ENCODE measurements at places on chromosomes 13 and 19.
A peak's percentile ranks its signal among the peaks of the same experiment; 100 is the strongest.

DNA sequence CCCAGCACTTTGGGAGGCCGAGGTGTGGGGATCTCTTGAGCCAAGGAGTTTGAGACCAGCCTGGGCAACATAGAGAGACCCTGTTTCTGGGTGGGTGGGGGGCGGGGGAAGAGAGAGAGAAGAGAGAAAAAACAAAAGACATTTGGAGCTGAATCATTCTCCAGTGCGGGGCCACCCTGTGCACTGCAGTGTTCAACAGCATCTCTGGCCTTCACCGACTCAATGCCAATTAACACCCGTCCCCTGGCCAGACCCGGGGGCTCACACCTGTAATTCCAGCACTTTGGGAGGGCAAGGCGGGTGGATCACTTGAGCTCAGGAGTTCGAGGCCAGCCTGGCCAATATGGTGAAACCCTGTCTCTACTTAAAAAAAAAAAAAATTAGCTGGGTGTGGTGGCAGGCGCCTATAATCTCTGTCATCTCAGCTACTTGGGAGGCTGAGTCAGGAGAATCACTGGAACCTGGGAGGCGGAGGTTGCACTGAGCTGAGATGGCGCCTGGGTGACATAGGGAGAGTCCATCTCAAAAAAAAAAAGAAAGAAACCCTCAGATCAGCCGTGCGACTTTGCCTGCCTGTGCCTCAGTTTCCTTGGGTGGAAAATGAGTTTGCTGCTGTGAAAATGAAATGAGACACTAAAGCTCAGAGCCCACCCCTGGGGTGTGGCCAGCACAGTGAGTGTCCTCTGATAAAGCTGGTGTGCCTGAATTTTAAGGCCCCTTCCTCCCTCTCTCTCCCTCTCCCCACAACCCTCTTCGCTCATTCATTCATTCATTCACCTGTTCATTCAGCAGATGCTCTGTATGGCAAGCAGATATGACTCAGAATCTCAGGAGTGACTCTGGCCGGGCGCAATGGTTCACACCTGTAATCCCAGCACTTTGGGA lies 6.4 kb downstream of the KLF2 start:
- no peak for DNase-seq

DNA sequence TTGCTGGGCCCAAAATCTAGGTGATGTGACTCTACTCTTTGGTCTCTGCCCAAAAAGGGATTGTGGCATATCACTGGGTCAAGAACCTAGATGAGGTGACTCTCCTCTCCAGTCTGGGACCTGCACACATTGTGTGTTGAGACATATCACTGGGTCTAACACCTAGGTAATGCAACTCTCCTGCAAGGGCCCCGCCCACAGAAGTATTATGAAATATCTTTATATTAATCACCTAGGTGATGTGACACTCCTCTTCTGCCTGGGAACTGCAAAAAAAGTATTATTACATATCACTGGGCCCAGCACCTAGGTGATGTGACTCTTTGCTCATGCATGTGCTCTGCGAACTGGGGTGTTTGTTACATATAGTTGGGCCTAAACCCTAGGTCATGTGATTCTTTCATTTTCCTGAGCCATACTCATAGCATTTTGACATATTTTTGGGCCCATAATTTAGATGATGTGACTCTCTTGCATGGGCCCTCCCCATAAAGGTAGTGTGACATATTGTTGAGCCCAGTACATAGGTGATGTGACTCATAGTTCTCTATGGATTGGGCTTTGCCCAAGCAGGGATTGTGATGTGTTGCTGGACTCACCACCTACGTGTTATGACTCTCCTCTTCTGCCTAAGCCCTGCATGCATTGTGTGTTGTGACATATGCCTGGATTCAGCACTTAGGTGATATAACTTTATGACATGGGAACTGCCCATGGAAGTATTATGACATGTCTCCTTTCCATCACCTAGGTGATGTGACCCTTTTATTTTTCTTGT lies 11.2 kb upstream of the ZNF681 start:
- no peak for DNase-seq

DNA sequence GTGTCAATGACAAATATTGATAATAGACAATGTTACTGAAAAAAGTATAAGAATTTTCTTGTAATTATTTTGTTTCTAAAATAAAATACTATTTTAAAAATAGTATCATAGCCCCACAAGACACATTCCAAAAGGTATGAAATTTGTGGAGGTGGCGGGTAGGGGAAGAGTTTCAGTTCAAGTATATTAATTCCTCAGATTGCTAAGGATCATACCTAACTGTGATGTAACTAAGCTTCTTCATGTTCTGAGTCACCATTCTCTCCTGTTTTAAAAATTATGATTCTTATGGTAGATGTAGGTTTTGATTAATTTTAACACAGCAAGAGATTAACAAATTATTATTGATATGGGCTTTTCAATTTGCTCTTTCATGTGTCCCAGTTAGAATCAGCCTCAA lies 61.3 kb downstream of the MYO16 start:
- no peak for DNase-seq

GRCh38 chr13:110089815-110090214 lies 217.1 kb downstream of the COL4A1 start:
- no peak for DNase-seq

DNA sequence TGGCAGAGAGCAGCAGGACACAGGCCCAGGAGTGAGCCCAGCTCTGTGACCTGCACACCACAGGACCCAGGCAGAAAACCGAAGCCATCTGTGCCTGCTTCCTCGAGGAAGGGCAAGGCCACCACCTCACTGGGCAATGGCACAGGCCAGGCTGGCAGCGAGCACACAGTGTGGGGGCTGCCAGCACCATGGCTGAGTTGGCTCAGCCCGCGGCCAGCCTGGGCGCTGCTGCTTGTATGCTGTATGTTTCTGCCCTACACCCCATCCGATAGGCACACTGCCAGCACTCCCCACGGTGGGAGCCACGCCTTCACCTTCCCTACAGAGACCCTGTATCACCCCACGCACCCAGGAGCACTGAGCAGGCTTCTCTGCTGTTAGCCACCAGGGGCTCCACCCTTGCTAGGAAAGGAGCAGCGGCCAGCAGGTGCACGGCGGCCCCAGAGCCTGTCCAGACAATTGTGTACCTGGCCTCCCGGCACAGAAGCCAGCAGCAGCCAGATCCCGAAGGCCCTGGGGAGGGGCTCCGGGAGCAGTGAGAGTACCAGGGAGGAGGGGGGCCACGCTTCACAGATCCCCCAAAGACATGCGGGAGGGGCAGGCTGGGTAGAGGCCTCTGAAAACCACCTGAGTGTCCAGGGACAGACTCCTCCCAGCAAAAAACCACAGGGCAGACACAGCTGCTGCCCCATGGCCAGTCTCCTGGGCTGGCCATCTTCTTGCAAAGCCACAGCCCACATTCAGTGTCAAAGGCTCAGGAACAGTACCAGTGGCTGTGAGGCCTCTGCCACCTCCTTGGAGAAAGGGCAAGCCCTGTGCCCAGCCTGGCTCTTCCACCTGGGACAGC lies 56.1 kb downstream of the MLLT1 start:
- peak; percentile 77 for DNase-seq

DNA sequence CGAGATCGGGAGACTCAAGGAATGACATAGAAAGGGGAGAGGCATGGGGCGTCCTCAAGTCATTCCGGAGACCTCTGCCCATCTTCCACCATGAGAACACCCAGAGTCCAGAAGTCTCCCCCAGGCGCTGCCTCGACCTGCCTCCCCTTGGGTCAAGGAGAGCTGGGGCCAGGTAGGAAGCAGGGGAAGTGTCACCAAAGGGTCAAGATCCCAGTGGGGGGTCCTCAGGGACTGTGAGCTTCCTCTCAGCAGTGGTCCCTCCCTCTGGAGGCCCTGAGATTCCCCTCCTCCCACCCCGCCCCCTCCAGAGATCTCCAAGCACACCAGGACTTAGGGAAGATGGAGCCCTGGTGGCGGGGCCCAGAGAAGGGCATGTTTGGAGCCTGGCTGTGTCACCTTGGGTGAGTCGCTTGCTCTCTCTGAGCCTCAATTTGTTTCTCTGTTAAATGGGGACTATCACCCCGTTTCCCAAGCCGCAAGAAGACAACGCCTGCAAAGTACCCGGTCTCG lies 919 bp downstream of the DACT3 start:
- DNase-seq = no peak

GRCh38 chr19:9881720-9882119 lies 46.6 kb downstream of the PIN1 start:
- DNase-seq = no peak

GRCh38 chr19:2129486-2129885 lies 21.9 kb downstream of the AP3D1 start:
- no peak for DNase-seq

- no peak for DNase-seq
Measured at GRCh38 chr19:4913996-4914735, 4.9 kb downstream of the UHRF1 start.

- no peak for DNase-seq
Measured at GRCh38 chr13:58051807-58052375, 420.3 kb downstream of the PCDH17 start.

- DNase-seq = no peak
Measured at GRCh38 chr13:106212386-106213010, 323.0 kb downstream of the EFNB2 start.

DNA sequence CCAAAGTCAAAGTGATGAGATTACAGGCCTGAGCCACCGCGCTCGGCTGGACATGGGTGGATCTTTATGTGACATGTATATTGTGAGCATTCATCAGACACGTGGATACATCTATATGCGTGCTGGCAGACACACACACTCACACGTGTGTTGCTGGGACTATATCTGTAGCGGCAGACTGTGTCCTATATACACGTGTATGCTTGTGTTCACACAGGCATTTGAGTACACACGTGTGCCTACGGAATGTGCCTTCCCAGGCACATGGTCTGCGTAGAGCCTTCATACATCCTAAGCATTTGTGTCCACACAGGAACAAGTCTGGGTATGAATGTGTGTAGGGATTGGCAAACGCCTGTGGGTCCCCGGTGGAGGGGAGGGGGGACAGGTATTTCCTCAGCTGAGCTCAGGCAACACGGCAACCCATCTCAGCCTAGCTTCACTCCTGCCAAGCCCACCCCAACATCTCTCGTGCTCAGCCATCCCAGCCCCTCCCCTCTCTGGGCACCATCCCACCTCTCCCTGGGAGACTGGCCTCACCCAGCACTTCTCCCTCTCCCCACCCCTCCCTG lies 2.6 kb downstream of the UNC13A start:
- DNase-seq = no peak

- DNase-seq = peak; percentile 49
Measured at GRCh38 chr19:33279430-33280350, 22.6 kb downstream of the CEBPA start.

GRCh38 chr19:2523630-2524311 lies 47.8 kb downstream of the GADD45B start:
- no peak for DNase-seq

GRCh38 chr19:7483720-7484201 lies 5.1 kb downstream of the PEX11G start:
- no peak for DNase-seq

DNA sequence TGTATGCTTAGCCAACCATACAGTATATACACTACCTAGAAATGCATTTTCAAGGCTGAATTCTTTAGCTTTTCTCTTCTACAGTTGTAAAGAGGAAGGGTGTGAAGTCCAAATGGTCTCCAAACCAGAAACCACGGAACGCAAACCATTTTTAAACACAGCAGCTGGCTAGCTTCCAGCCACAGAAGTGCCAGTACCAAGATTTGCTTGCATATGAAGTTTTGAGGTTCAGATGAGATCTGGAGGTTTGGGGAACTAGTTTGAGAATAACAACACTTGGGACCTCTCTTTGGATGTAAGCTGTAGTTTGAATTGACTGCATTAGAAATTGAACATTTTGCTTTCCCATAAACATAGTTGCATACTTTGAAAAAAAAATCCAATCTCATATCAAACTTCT lies 1243.5 kb downstream of the EFNB2 start:
- no peak for DNase-seq

DNA sequence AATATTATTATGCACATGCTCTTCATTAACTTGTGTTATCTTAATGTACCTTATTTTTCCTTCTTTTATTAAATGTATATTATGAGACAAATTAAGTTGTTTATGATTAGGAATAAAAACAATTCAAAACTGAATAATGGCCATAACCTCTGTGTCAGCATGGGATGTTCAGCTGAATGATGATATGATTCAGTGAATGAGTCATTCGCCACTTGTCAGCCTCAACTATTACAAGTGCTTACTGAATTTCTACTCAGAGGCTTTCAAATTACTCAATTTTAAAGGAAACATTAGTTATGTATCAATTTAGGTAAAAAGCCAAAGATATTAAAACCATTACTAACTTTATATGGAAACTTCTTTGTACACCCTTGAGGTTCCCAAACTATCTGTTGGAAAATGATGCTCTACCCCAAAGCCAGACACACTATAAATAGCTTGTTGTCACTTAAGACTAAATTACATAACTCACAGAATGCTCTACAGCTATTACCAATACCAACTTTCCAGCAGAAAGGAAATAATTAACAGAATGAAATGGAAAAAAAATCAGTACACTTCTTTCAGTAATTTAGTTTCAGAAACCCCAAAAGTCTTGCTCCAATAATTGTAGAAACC lies 14.4 kb downstream of the LIG4 start:
- no peak for DNase-seq

DNA sequence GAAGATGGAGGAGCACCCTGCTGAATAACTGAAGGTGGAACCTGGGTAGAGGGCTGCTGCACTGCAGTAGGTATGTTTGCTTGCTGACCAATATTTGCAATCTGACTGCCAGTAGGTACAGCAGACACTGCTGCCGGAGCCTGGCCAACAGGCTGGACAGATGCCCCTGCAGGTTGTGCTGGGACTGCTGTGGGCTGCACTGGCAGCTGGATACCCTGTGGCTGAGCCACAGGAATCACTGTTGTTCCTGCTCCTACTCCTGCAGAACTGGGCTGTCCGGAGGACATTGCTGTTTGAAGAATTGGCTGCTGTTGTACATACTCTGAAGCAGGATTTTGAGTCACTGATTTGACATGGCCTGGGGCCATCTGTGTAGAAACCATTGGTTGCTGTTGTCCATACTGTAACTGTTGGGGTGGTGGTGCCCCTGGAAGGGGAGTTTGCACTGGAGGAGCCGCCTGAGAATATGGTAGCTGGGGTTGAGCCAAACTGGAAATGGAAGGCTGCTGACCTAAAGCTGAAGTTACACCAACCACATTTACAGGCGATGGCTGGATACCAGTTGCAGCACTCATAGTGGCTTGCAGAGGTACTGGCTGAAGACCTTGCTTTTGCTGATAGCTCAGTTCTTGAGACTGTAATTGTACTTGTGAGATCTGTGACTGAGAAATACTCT lies 2.2 kb downstream of the TSC22D1 start:
- DNase-seq = no peak

GRCh38 chr13:48234566-48235340 lies 1.7 kb downstream of the ITM2B start:
- peak; percentile 18 for DNase-seq

All from DMS79 treated with DMSO at 0.1 percent for 48 hours (cell line).